ENCODE measurements at places on chromosomes 1 and 21. TPM values are rescaled to one million over a fixed set of nuclear protein-coding genes. Genes with fewer than 3 reads are reported as not detected.

DNA sequence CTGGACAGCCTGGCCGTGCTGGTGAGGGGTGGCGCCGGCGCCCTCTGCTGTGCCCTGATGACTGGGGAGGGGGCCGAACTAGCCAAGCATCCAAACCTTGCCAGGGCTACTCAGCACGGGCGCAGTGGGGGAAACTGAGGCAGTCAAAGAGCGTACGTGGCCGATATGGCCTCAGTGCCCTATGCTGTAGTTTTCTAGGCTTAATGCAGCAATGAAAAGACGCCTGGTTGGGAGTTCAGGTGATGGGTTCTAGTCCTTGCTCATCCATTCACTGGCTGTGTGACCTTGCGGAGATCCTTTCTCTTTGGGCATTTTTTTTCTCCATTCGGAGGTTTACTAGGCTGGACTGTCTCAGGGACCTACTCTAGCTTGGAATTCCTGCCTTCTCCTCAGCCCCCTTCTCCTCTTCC lies 822 bp downstream of the MTX1 start:
- no peak for DNase-seq

The PIK3CD gene
- total RNA-seq = 18.7 TPM

DNA sequence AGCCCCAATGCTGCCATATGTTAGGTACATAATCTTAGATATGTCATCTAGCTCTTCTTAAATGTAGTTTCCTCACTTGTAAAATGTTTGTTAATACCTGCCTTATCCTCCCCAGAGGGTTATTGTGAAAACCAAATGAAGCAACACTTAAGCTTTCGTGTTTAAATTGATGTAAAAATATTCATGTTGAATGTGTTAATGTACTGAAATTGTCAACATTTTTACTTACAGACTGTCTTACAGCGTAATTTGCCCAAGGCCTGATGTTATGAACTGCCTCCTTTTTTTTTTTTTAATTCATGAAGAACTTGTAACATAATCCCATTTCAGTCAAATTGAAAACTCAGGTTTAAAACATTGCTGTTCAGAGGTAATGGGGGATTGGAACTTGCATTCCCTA lies 25.6 kb upstream of the ENAH start:
- DNase-seq = no peak

- no peak for DNase-seq
These were observed 211.6 kb downstream of the LMX1A start for GRCh38 chr1:165144757-165145397.

DNA sequence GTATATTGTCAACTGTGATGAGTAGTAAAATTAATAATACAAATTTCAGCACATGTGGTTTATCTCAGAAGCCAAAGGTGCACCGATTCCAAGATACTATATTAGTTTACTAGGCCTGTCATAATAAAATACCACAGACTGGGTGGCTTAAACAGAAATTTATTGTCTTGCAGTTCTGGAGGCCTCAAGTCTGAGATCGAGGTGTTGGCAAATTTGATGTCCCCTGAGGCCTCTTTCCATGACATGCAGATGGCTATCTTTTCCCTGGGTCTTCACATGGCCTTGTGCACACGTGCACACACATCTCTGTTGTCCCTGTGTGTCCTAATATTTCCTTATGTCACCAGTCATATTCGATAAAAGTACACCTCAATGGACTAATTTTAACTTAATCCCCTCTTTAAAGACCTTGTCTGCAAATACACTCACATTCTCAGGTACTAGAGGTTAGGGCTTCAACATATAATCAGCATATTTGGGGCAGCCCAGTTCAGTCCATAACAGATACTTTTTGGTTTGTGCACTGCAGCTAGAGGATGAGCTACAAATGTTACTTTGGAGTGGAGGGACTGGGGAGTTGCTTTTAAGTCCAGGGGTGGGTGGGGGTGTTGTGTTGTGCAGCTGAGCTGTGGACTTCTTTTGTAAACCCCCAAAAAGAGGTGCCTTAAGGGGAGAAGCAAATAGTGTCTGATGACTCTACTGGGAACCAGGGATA lies 21.4 kb downstream of the TSNAX start:
- DNase-seq = no peak

DNA sequence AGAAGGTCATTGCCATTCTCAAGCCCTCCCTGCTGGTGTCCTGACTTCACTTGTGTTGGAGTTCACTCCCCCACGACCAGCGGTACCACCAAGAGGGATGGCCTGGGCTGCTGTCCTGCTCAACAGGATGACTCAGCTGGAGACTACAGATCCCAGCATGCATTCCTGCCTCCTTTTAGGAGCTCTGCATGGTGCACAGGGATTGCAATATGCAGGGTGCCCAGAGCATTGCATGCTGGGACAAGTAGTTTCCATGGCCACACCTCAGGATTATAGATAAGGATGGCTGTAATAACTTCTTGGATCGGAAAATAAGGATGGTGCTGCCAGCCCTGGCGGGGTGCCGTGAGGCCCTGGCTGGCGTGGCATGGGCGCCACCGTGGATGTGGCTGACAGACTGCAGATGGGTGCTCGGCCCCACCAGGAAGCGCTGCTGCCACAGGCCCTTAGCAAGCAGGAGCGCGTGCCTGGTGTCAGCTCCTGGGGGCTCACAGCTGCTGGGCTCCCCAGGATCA lies 150.0 kb downstream of the CASZ1 start:
- no peak for DNase-seq

DNA sequence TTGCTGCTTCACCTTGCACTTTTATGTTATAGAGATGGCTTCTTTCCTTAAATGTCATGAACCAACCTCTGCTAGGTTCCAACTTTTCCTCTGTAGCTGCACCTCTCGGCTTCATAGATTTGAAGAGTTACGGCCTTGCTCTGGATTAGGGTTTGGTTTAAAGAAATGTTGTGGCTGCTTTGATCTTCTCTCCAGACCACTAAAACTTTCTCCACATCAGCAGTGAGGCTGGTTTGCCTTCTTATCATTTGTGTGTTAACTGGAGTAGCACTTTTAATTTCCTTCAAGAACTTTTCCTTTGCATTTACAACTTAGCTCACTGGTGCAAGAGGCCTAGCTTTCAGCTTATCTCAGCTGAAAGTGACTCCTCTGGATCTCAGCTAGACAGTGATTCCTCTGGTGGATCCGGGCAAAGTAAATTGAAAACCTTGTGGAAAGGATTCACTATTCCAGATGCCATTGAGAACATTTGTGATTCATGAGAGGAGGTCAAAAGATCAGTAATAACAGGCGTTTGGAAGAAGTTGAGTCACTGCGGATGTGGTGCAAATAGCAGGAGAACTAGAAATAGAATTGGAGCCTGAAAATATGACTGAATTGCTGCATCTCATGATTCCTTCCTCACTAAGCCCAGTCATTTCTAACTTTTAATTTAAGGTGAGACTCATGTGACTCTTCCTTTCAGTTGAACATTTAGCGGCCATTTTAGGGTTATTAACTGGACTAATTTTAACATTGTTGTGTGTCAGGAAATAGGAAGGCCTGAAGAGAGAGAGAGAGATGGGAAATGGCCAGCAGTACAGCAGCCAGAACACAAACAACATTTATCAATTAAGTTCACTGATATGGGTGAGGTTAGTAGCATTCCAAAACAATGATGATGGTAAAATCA lies 16.2 kb upstream of the RGS1 start:
- no peak for DNase-seq

The BSND gene
- total RNA-seq = not detected

GRCh38 chr1:6287431-6287886 lies 26.6 kb upstream of the GPR153 start:
- DNase-seq = no peak

Data from thoracic aorta (tissue), 2 donors.